ENCODE measurements at places on chromosomes 1 and 21. TPM values are rescaled to one million over a fixed set of nuclear protein-coding genes. Genes with fewer than 3 reads are reported as not detected.

Gene CELA3A
- total RNA-seq, result not detected

Gene ADGRL2
- total RNA-seq, result not detected

Gene AMY2A
- total RNA-seq, result not detected

Gene AZIN2
- total RNA-seq, result 2.9 TPM

Gene OR6K2
- not detected for total RNA-seq

Gene STRIP1
- 39.1 TPM for total RNA-seq

Gene RGS8
- total RNA-seq, result not detected

Gene SERINC2
- total RNA-seq, result 0.27 TPM

Gene NMNAT2
- not detected for total RNA-seq

Gene CFHR4
- total RNA-seq, result not detected

Gene FCRL6
- total RNA-seq, result not detected

Gene SLC44A5
- not detected for total RNA-seq

Gene DMRTA2
- total RNA-seq, result not detected

Gene LIN28A
- total RNA-seq, result not detected

Gene COPA
- 154 TPM for total RNA-seq

Gene DNAJC28
- total RNA-seq, result 0.16 TPM

Gene TSPAN1
- 0.46 TPM for total RNA-seq

Gene ADAM15
- 74.8 TPM for total RNA-seq

Gene TBX19
- total RNA-seq, result 6.5 TPM

Gene KRTAP12-2
- not detected for total RNA-seq
